Endothelial cell (in vitro differentiated cells): ENCODE measurements at places on chromosomes 1 and 21. TPM values are rescaled to one million over a fixed set of nuclear protein-coding genes. Genes with fewer than 3 reads are reported as not detected.

GRCh38 chr1:235313262-235313661, 14.7 kb downstream of the ARID4B start:
- peak overlapping the region; percentile 26 for H3K27ac ChIP-seq
- DNase-seq: no peak
- no peaks in the 10 kb centered on the region for H3K4me1 ChIP-seq
- H3K27me3 ChIP-seq: no peaks in the 10 kb centered on the region
- no peaks in the 10 kb centered on the region for H3K36me3 ChIP-seq

Gene FCRLB
- total RNA-seq: 0.36 TPM

DNA sequence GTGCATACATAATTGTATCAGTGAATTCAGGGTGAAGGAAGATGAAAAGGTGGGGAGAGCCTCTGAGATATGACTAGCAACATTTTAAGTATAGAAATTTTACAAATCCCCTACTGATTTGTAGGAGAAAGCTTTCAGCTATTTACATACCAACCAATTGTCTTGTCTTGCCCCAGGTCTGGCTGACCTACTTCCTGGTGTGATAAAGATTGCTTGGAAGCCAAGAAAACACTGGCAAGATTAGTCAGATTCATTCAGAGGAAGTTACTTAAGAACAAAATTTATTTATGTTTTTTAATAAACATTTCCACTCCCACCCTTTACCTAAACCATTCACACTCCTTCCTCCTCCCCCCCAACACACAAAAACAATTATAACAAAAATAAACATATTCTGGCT, 17.5 kb downstream of the PTGS2 start:
- H3K27ac ChIP-seq: peak overlapping the region; percentile 83
- no peaks in the 10 kb centered on the region for H3K27me3 ChIP-seq
- H3K4me3 ChIP-seq: no peak overlapping the region
- DNase-seq: no peak
- peaks cover 5% of the 10 kb centered on the region for H3K4me1 ChIP-seq
- no peaks in the 10 kb centered on the region for H3K36me3 ChIP-seq

GRCh38 chr1:151534662-151535278, 5.3 kb upstream of the TUFT1 start:
- no peak overlapping the region for H3K4me3 ChIP-seq
- no peaks in the 10 kb centered on the region for H3K27me3 ChIP-seq
- peak; percentile 88 for DNase-seq
- H3K27ac ChIP-seq: no peak overlapping the region

Gene SLC27A3
- total RNA-seq: 72.7 TPM

Gene OPN3
- 19.7 TPM for total RNA-seq

GRCh38 chr21:15005391-15005790, 59.4 kb downstream of the NRIP1 start:
- H3K4me1 ChIP-seq: peaks cover 38% of the 10 kb centered on the region
- peaks cover 3% of the 10 kb centered on the region for H3K36me3 ChIP-seq
- H3K4me3 ChIP-seq: no peak overlapping the region
- DNase-seq: no peak

DNA sequence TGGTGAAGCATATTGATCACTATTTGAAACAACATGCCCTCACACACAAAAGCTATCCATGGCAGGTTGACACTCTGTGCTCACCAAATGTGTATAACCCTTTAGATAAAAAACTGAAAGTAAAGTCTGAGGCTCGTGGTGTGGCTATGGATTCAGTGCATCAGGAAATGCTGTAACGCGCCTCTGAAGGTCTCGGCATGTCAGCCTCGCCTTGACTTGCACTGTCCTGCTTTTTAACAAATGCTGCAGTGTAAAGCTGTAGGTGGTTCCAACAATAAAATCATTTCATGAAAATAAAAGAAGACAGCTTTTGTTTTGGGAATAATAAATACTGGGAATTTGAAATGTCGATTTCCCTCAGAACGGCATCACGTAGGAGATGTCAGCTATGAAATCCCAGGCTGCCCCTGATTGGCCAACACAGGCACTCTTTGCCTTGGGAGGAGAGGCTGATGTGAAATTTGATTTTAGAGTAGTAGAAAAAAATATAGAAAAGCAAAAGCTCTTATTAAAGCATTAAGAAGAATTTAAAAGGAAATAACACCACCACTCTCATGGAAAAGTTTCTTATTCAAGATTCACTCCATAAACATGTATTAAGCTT, 168.2 kb downstream of the DSCAM start:
- no peaks in the 10 kb centered on the region for H3K4me1 ChIP-seq
- no peaks in the 10 kb centered on the region for H3K27me3 ChIP-seq
- no peak overlapping the region for H3K4me3 ChIP-seq
- no peak for DNase-seq
- no peak overlapping the region for H3K27ac ChIP-seq
- peaks cover 6% of the 10 kb centered on the region for H3K36me3 ChIP-seq

DNA sequence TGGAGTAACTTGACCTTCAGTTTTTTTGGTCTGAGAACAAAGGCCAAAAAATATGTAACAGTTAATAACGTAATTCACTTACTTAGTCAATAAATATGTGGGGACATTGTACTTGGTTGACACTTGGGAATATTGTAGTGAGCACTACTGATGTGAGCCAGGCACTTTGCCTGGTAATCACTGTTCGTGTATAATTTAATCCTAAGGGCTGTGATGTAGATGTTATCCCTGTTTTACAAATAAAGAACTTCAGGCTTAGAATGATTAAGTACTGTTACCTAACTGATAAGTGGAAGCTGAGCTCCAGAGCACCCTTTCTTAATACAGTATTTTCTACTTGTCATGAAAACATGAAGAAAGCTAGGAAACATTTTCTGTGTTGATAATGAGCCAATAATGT, 28.0 kb downstream of the PTBP2 start:
- H3K4me1 ChIP-seq: peaks cover 9% of the 10 kb centered on the region
- H3K36me3 ChIP-seq: peaks cover 22% of the 10 kb centered on the region
- H3K4me3 ChIP-seq: no peak overlapping the region
- H3K27me3 ChIP-seq: no peaks in the 10 kb centered on the region

DNA sequence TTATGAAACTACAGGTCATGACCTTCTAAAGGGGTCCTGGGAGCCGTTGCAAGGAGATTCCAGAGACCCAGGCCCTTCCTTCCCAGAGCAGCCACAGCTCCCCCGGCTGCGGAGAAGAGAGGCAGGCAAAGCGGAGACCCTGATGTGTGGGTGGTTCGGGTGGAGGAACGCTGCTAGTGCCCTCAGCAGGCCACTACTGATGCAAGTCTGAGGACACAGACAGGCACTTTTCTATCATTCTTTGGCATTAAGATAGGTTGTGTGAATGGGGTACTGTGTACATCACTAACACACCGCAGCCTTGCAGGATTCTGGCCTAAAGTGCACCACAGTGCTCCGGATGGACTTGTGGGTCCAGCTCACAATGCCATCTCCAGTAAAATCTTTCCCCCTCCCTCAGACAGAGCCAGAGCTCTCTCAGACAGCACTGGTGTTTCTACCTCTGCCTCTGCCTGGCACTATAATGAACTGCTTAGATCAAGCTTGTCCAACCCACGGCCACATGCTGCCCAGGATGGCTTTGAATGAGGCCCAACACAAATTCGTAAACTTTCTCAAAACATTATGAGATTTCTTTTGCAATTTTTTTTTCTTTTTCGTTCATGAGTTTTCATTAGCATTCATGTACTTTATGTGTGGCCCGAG, 121.4 kb downstream of the TGFBR3 start:
- H3K36me3 ChIP-seq: peaks cover 11% of the 10 kb centered on the region
- peak; percentile 15 for DNase-seq
- no peak overlapping the region for H3K4me3 ChIP-seq
- H3K27me3 ChIP-seq: peaks cover 6% of the 10 kb centered on the region
- no peak overlapping the region for H3K27ac ChIP-seq

- no peaks in the 10 kb centered on the region for H3K36me3 ChIP-seq
- H3K27ac ChIP-seq: no peak overlapping the region
- H3K4me1 ChIP-seq: no peaks in the 10 kb centered on the region
- H3K27me3 ChIP-seq: no peaks in the 10 kb centered on the region
Measured at GRCh38 chr1:119683893-119684292, 27.8 kb upstream of the PHGDH start.

DNA sequence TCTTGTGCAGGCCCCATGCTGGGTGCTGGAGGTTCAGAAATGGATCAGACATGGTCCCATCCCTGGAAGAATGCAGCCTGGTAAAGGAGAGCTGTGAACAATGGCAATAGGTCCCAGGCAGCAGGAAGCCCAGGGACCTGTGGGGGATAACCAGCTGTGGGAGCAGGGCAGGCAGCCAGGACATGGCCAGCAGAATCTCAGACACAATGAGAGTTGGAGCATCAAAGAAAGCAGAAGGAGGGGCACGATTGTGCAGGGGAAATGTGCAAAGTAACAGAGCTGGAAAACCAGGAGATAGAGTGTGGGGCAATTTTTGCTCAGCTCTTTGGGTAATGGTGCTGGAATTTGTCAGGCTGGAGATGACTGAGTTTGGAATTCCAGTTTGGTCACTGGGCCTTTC, 44.3 kb downstream of the C8B start:
- no peaks in the 10 kb centered on the region for H3K4me1 ChIP-seq
- no peak for DNase-seq
- no peaks in the 10 kb centered on the region for H3K36me3 ChIP-seq
- H3K27ac ChIP-seq: no peak overlapping the region

GRCh38 chr1:34929497-34929852, at the start of gene DLGAP3:
Gene DLGAP3, minus strand, starts transcription at chr1:34929650. Its CDS starts 24,267 bp downstream, at chr1:34905383.
- peaks cover 8% of the 10 kb centered on the region for H3K4me1 ChIP-seq
- peak within 1 kb of the TSS; percentile 11 for H3K27ac ChIP-seq
- peak within 1 kb of the TSS; percentile 92 for H3K4me3 ChIP-seq
- peaks cover 16% of the 10 kb centered on the region for H3K27me3 ChIP-seq
- peak; percentile 53 for DNase-seq

DNA sequence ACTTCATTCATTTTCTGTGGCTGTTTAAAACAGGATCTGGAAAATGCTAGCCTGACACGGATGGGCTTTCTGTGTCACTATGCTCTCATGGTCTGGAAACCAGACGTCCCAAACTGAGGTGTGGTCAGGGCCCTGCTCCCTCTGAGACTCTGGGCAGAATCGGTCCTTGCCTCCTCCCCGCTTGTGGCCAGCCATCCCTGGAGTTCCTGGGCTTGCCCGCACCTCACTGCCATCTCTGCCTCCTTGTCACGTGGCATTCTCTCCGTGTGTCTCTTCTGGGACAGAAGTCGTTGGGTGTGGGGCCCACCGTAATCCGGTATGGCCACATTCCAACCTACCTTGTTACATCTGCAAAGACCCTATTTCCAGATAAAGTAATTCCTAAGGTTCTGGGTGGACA, 10.1 kb upstream of the ACTRT2 start:
- H3K4me1 ChIP-seq: no peaks in the 10 kb centered on the region
- H3K36me3 ChIP-seq: peaks cover 10% of the 10 kb centered on the region
- no peak overlapping the region for H3K27ac ChIP-seq
- H3K27me3 ChIP-seq: peaks cover 12% of the 10 kb centered on the region
- H3K4me3 ChIP-seq: no peak overlapping the region

- no peak overlapping the region for H3K4me3 ChIP-seq
- no peaks in the 10 kb centered on the region for H3K36me3 ChIP-seq
- peaks cover 13% of the 10 kb centered on the region for H3K4me1 ChIP-seq
- H3K27me3 ChIP-seq: peaks cover 12% of the 10 kb centered on the region
Measured at GRCh38 chr1:38088366-38088765, 41.8 kb upstream of the POU3F1 start.

DNA sequence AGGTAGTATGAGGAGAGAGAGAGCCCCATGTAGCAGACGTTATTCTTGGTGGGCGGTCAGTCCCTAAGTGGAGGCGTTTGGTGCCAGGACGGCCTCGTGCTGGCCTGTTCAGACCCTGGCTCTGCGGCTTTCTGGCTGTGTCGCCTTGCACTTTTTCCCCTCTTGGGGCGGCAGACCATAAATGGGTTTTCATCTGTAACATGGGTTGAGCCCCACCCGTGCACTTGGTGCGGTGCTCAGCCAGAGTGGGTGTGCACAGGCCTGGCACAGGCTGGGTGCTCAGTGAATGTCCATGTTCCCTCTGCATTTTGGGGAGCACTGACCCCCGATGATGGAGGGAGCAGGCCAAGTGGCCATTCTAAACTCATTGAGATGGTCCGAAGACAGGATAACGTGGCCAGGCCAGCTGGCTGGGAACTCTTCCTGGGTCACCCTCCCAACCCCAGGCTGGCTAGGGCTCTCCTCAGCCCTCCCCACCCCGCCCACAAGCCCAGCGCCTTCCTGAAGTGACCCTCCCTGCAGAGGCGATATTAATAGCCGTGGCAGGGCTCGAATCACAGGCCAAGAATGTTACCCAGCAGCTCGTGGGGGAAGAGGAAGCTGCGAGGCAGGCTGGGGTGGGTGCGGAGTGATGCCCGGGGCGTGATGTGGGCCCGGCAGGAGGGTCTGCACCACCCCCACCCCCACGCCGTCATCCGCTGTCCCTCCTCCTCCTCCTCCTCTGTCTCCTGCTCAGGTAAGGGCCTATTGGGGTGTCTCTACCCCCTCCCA, 78.5 kb downstream of the ARHGEF10L start:
- H3K4me1 ChIP-seq: peaks cover 3% of the 10 kb centered on the region
- no peak for DNase-seq
- peaks cover 13% of the 10 kb centered on the region for H3K27me3 ChIP-seq
- no peaks in the 10 kb centered on the region for H3K36me3 ChIP-seq
- H3K4me3 ChIP-seq: no peak overlapping the region

DNA sequence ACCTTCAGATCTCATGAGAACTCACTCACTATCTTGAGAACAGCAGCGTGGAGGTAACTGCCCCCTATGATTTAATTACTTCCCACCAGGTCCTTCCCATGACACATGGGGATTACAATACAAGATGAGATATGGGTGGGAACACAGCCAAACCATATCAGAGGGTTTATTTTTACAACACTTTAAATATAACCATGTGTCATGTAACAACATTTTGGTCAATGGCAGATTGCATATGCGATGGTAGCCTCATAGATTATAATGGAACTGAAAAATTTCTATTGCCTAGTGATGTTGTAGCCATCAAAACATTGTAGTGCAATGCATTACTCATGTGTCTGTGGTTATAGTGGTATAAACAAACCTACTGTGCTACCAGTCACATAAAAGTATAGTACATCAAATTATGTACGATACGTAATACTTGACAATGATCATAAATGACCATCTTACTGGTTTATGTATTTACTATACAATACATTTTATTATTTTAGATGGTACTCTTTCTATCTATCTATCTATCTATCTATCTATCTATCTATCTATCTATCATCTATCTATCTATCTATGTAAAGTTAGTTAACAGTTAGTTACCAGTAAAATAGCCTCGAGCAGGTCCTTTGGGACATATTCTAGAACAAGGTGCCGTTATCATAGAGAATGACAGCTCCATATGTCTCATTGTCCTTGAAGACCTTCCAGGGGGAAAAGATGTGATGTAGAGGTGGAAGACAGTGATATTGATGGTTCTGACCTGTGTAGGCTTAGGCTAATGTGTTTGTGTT, 12.6 kb upstream of the S100B start:
- H3K27me3 ChIP-seq: peaks cover 2% of the 10 kb centered on the region
- H3K4me1 ChIP-seq: peaks cover 5% of the 10 kb centered on the region
- H3K27ac ChIP-seq: no peak overlapping the region
- no peak for DNase-seq
- H3K36me3 ChIP-seq: no peaks in the 10 kb centered on the region

DNA sequence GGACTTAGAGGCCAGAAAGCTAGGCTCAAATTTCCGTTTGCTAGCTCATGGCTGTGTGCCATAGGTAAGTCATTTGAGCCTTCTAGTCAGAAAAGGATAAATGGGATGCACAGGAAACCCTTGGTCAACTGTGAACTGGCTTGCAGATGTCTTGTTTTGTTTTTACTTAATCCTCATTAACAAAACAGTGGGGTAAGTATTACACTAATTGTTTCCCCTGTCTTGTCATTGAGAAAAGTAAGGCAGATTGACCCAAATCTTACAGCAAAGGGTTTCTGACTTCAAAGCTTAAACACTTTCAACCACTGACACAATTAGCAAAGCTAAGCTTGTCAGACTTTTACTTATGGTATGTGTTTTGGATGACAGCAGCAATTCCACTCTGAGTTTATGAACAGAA, 291.3 kb downstream of the NTNG1 start:
- H3K36me3 ChIP-seq: no peaks in the 10 kb centered on the region
- no peak for DNase-seq
- no peaks in the 10 kb centered on the region for H3K27me3 ChIP-seq
- no peak overlapping the region for H3K4me3 ChIP-seq
- no peaks in the 10 kb centered on the region for H3K4me1 ChIP-seq
- no peak overlapping the region for H3K27ac ChIP-seq

Gene LRRC71
- 0.95 TPM for total RNA-seq
